ENCODE measurements at places on chromosomes 11 and 22. TPM values are rescaled to one million over a fixed set of nuclear protein-coding genes. Genes with fewer than 3 reads are reported as not detected.

Gene GAB4
- not detected for total RNA-seq

Gene PTGDR2
- total RNA-seq, result not detected

Gene AQP11
- 0.48 TPM for total RNA-seq

Gene ENTHD1
- not detected for total RNA-seq

Gene LIF
- 63.3 TPM for total RNA-seq

Gene ACR
- not detected for total RNA-seq

Gene RFPL2
- 0.25 TPM for total RNA-seq

Gene SMIM35
- total RNA-seq, result not detected

Gene FAM83F
- 0.82 TPM for total RNA-seq

Gene DBX1
- not detected for total RNA-seq

Gene GPHA2
- not detected for total RNA-seq

DNA sequence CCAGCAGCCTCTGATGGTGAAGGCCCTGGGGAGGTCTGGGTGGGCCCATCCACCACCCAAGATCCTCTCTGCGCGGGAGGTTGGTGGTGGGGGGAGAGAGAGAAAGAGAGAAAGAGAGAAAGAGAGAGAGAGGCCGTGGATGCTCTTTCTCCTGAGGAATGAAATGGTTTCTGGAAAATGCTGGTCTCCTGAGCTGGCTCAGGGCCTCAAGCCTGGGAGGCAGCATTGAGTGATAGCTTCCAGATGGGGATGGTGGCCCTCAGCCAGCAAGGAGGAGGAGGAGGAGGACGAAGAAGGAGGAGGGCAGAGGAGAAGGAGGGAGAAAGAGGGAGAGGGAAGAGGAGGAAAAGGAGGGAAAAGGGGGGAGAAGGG lies 4.6 kb downstream of the TSPAN32 start:
- H3K27me3 ChIP-seq, result no peaks in the 10 kb centered on the region
- no peak overlapping the region for H3K27ac ChIP-seq
- DNase-seq, result peak; percentile 77
- no peaks in the 10 kb centered on the region for H3K36me3 ChIP-seq
- peaks cover 11% of the 10 kb centered on the region for H3K4me1 ChIP-seq

GRCh38 chr11:58504232-58504631 lies 3.7 kb downstream of the OR5B21 start:
- no peak for DNase-seq
- no peaks in the 10 kb centered on the region for H3K4me1 ChIP-seq
- no peak overlapping the region for H3K27ac ChIP-seq

DNA sequence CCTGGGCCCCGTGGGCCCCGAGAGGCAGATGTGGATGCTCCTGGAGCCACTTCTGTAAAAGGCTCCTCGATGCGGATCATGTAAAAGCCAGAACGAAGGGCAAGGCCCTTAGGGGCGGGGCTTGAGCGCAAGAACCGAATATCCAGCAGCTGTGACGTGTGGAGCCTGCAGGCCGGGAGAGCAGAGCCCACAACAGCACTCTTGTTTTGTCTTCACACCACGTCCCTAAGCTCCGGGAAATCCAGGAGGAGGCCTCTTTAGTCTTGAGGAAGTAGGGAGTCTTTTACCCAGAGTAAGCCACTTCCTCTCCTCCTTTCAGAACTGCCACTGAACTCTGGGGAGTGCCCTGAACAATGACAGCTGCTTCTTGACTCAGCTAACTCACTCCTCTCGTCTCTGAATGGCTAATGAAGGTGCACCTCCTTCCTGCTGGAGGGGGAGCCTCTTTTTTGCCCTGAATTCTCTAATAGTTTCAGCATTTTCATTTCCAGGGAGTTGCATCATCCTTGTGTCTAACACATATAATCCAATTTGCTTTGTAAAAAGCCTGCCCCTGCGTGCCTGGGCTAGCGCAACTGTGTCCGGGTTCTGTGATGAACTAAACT lies 12.5 kb downstream of the L3MBTL2 start:
- no peak overlapping the region for H3K27ac ChIP-seq
- no peak overlapping the region for H3K4me3 ChIP-seq
- peaks cover 10% of the 10 kb centered on the region for H3K36me3 ChIP-seq
- H3K4me1 ChIP-seq, result peaks cover 5% of the 10 kb centered on the region
- no peaks in the 10 kb centered on the region for H3K27me3 ChIP-seq

DNA sequence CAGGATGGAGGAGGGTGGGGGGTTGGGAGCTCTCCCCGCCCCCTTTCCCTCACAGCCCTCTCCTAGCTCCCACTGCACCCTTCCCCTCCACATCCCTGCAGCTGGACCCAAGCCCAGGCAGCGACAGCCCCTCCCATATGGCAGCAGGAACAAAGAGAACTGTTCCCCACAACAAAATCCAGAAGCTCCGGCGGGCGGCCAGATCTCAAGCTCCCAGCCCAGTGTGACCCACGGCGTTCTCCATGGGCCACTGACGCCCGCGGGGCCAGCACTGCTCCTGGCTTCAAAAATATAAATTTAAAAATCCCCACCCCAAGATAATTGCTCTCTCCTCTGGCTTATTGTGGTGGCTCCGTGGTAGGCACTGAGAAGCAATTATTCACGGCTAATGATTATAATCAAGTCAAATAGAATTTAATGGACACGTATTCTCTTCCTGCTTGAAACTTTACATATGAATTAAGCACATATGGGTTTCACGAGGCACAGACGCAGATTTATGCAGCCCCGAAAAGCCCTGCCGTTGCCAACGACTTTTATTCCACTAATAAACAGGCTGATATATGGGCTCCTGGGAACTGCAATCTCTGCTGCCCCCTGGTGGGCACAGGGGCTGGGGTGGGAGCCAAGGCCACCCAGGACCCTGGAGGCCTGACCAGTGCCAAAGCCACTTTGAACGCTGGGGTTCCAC lies 17.5 kb downstream of the MACROD1 start:
- no peak overlapping the region for H3K27ac ChIP-seq
- H3K27me3 ChIP-seq, result no peaks in the 10 kb centered on the region
- no peaks in the 10 kb centered on the region for H3K4me1 ChIP-seq
- H3K36me3 ChIP-seq, result no peaks in the 10 kb centered on the region
- no peak overlapping the region for H3K4me3 ChIP-seq

DNA sequence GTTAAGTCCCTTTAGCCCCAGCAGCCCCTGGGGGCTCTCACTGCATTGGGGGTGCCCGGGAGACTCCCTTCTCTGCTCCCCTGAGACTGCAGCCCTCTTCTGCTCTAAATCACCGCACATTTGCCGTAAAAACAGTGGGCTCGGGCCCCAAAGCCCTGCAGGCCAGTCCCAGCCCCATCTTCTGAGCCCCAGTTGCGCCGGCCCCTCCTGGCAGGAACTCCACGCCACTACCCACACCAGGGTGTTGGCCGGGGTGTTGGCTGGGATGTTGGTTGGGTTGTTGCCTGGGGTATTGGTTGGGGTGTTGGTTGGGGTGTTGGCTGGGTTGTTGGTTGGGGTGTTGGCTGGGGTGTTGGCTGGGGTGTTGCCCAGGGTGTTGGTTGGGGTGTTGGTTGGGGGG lies 23.5 kb downstream of the OTUB1 start:
- H3K4me1 ChIP-seq, result peaks cover 13% of the 10 kb centered on the region
- H3K4me3 ChIP-seq, result no peak overlapping the region
- no peak overlapping the region for H3K27ac ChIP-seq
- DNase-seq, result no peak

DNA sequence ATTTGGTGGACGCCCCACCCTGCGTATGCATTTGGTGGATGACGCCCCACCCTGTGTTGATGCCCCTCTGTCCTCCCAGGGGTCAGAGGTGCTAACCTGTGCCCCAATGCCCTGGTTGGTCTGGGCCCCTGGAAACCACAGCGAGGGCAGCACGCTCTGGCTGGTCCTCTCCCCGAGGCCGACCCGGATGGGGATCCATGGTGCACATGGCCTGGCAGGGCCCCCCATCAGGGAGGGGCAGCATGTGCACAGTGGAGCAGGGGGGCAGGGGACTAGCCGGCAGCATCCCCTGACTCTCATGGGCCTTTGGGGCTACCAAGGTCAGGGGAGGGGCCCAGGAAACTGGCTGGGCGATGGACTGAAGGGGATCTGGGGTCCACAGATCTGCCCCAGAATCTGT lies 7.6 kb upstream of the MUC5AC start:
- no peaks in the 10 kb centered on the region for H3K27me3 ChIP-seq
- H3K4me3 ChIP-seq, result no peak overlapping the region
- no peak for DNase-seq
- no peaks in the 10 kb centered on the region for H3K36me3 ChIP-seq

- H3K4me3 ChIP-seq, result no peak overlapping the region
- peaks cover 3% of the 10 kb centered on the region for H3K27me3 ChIP-seq
- H3K27ac ChIP-seq, result no peak overlapping the region
- no peaks in the 10 kb centered on the region for H3K36me3 ChIP-seq
- no peak for DNase-seq
Observed at GRCh38 chr11:112277029-112277428, 16.4 kb upstream of the PLET1 start.

- no peaks in the 10 kb centered on the region for H3K27me3 ChIP-seq
- no peak for DNase-seq
- no peaks in the 10 kb centered on the region for H3K4me1 ChIP-seq
- no peaks in the 10 kb centered on the region for H3K36me3 ChIP-seq
Observed at GRCh38 chr11:86143087-86144030, 74.5 kb upstream of the PICALM start.

DNA sequence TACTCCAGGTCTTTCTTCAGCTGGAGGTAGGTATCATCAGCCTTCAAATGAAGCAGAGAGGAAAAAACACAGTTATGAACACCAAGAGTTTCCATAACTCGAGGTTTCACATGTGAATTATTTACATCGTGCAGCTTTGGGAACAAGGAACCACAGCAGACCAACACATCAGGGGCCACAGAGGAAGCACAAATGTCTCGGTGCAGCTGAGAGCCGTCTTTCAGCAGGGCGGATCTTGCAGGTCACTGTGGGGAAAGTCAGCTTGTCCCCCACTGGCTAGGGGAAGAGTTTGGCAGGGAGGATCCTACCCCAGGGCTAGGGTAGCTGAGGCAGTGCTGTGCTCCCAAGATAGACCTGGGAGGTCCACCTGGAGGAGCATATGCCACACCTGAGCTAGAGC lies 74.7 kb downstream of the C11orf58 start:
- peaks cover 5% of the 10 kb centered on the region for H3K27me3 ChIP-seq
- no peak overlapping the region for H3K27ac ChIP-seq
- no peaks in the 10 kb centered on the region for H3K36me3 ChIP-seq
- H3K4me1 ChIP-seq, result no peaks in the 10 kb centered on the region
- no peak overlapping the region for H3K4me3 ChIP-seq

DNA sequence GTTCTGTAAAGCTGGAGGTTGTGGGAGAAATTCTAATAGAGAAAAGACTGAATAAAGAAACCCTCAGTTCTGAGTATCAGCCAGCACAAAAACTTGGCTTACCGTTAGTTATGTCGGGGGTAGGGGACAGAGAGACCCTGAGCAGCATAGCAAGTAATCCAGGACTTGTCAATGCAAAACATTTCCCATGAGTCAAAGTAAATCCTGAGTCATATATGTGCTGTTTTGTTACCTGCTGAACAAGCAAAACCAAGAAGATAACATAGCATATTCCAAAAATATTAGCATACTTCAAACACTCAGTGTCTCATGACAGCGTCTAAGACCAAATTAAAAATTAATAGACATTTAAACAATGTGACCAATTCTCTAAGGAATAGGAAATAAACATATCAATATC lies 75.1 kb upstream of the LUZP2 start:
- no peak overlapping the region for H3K4me3 ChIP-seq
- no peaks in the 10 kb centered on the region for H3K27me3 ChIP-seq
- H3K27ac ChIP-seq, result no peak overlapping the region
- H3K36me3 ChIP-seq, result no peaks in the 10 kb centered on the region
- DNase-seq, result peak; percentile 49

DNA sequence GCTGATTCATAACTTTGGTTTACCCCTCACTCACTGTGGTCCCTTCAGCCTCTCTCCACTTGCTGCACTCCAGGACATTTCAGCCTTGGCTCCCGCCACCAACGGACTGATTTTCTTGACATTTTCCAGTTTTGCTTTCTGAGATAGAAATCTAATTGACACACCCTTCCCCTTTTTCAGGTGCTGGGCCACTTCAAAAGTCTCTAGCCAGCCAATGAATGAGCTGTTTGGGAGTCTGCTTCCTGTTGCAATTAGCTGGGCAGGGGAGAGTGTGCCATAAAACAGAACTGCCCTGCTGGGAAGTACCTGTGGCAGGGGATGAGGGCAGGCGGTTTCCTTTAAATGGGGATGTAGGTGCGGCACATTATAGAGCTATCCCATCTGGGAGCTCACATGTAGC lies 21.1 kb upstream of the PLET1 start:
- no peak overlapping the region for H3K4me3 ChIP-seq
- H3K27ac ChIP-seq, result no peak overlapping the region
- no peak for DNase-seq
- peaks cover 3% of the 10 kb centered on the region for H3K27me3 ChIP-seq
- H3K4me1 ChIP-seq, result peaks cover 11% of the 10 kb centered on the region

- DNase-seq, result no peak
- H3K36me3 ChIP-seq, result no peaks in the 10 kb centered on the region
- H3K27me3 ChIP-seq, result no peaks in the 10 kb centered on the region
- H3K4me3 ChIP-seq, result no peak overlapping the region
- no peaks in the 10 kb centered on the region for H3K4me1 ChIP-seq
- H3K27ac ChIP-seq, result no peak overlapping the region
Observed at GRCh38 chr11:128195756-128196155, 391.6 kb downstream of the ETS1 start.

DNA sequence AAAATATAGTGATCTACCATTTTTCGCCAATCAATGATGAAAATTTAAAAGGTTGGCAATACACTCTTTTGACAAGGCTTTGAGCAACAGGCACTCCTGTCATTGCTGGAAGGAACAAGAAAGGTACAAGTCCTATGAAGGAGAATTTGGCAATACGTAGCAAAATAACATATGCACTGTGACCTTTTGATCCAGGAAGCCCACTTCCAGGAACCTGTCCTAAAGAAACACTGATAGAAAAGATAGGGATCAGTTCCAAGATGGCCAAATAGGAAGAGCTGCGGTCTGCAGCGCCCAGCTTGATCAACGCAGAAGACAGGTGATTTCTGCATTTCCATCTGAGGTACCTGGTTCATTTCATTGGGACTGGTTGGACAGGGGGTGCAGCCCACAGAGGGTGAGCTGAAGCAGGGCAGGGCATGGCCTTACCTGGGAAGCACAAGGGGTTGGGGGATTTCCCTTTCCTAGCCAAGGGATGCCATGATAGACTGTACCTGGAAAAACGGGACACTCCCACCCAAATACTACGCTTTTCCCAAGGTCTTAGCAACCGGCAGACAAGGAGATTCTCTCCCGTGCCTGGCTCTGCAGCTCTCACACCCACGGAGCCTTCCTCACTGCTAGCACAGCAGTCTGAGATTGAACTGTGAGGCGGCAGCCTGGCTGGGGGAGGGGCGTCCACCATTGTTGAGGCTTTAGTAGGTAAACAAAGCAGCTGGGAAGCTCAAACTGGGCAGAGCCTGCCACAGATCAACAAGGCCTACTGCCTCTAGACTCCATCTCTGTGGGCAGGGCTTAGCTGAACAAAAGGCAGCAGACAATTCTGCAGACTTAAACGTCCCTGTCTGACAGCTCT lies 69.7 kb upstream of the GALNT18 start:
- H3K4me1 ChIP-seq, result no peaks in the 10 kb centered on the region
- DNase-seq, result no peak
- H3K27me3 ChIP-seq, result no peaks in the 10 kb centered on the region
- H3K4me3 ChIP-seq, result no peak overlapping the region
- no peak overlapping the region for H3K27ac ChIP-seq
- no peaks in the 10 kb centered on the region for H3K36me3 ChIP-seq

- DNase-seq, result no peak
- H3K36me3 ChIP-seq, result peaks cover 6% of the 10 kb centered on the region
- H3K27me3 ChIP-seq, result no peaks in the 10 kb centered on the region
- no peak overlapping the region for H3K27ac ChIP-seq
- no peak overlapping the region for H3K4me3 ChIP-seq
Observed at GRCh38 chr11:73671701-73672100, 25.3 kb downstream of the PLEKHB1 start.

- H3K27ac ChIP-seq, result peak overlapping the region; percentile 86
- H3K4me3 ChIP-seq, result no peak overlapping the region
Observed at GRCh38 chr11:68472778-68473177, 12.2 kb downstream of the PPP6R3 start.

- no peaks in the 10 kb centered on the region for H3K36me3 ChIP-seq
- no peak for DNase-seq
- H3K27ac ChIP-seq, result no peak overlapping the region
- peaks cover 5% of the 10 kb centered on the region for H3K4me1 ChIP-seq
Observed at GRCh38 chr22:25395915-25396314, 168.6 kb upstream of the GRK3 start.

Data from astrocyte (in vitro differentiated cells and primary cell).